Activated CD8-positive, alpha-beta T cell treated with anti-CD3 and anti-CD28 coated beads for 36 hours (primary cell): ENCODE measurements at places on chromosomes 11 and 22. TPM values are rescaled to one million over a fixed set of nuclear protein-coding genes. Genes with fewer than 3 reads are reported as not detected.

DNA sequence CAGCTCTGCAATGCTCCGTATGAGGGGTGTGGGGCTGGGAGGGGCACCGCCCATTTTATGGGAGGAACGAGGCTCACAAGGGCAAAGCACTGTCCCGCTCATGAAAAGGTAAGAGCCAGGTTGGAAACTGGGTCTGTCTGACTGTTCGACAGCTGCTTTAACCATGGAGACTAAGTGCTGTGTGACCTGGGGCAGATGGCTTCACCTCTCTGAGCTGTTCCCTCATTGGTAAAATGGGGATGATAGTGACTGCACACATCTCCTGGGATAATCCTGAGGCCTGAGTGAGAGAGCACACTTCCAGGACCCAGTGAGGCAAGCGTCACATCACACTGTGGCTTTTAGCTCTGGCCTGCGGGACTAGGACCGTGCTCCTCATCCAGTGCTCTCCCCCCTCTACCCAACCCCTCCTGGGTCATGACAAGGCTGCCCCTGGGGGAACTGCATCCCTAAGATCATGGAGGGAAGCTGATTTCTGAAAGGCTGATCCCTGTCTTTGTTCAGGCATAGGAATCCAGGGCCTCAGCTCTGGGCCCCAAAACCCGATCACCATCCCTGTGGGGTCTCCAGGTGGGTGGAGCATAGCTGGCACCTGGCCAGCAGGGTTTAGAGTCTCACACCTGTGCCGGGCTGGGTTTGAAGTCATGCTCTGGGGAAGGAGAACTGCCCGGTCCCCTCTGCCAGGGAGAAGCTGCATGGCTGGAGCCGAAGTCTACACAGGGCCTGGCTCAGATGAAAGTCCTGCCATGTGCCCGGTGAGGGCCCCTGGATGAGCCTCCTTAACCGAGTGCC is 21.3 kb downstream of the FGF3 start:
- H3K36me3 ChIP-seq, result no peaks in the 10 kb centered on the region
- DNase-seq, result no peak
- no peaks in the 10 kb centered on the region for H3K27me3 ChIP-seq
- H3K27ac ChIP-seq, result no peak overlapping the region
- H3K4me3 ChIP-seq, result no peak overlapping the region
- no peaks in the 10 kb centered on the region for H3K4me1 ChIP-seq

DNA sequence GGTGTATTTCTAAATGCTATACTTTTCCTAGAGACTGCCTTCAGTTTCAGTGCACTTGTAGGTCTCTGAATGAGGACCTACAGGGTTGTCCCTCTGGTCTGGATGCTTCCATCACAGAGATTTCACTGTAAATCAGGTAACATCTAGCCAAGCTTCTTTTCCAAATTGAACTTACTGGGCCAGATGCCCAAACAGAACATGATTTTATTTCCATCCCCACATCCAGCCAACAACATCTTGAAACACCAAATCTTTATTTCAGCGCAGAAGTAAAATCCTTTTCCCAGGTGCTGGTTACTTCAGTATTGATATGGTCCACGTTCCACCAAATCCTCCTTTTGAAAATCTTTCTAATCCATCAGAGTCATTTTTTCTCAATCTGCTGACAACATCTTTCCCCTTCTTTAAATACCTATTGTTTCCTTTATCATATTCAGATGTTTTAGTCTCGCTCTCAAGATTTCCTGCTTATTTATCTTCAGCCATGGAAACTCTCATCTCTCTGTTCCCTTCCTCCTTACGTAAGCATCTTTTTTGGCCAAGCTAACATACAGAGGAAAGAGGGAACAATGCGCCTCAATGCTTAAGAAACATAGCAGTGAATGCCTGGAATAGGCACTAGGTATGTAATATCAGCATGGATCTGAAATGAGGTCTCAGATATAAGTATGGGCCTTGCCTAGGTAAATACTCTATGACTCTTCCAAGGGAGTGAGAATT is 201.2 kb upstream of the MTNR1B start:
- H3K27me3 ChIP-seq, result peaks cover 26% of the 10 kb centered on the region
- H3K4me1 ChIP-seq, result peaks cover 16% of the 10 kb centered on the region
- no peak for DNase-seq
- H3K27ac ChIP-seq, result no peak overlapping the region
- no peak overlapping the region for H3K4me3 ChIP-seq

GRCh38 chr11:132064987-132065620 is 694.7 kb downstream of the NTM start:
- no peaks in the 10 kb centered on the region for H3K36me3 ChIP-seq
- no peaks in the 10 kb centered on the region for H3K4me1 ChIP-seq
- no peak overlapping the region for H3K27ac ChIP-seq

The ZNF280B gene
- 2.3 TPM for total RNA-seq

The KCNQ1OT1 gene
- total RNA-seq, result 0.22 TPM
